ENCODE measurements at places on chromosomes 2 and 18.

- DNase-seq: no peak
Observed at GRCh38 chr2:16332681-16333557, 332.7 kb downstream of the CYRIA start.

- no peak for DNase-seq
Observed at GRCh38 chr2:118312969-118313756, 224.9 kb downstream of the INSIG2 start.

GRCh38 chr2:138267161-138267901 lies 234.2 kb upstream of the SPOPL start:
- DNase-seq: peak; percentile 68

- DNase-seq: no peak
Observed at GRCh38 chr2:85878719-85879370, 9.9 kb downstream of the ST3GAL5 start.

- DNase-seq: no peak
Observed at GRCh38 chr18:76823587-76824011, 1.2 kb downstream of the ZNF236 start.

DNA sequence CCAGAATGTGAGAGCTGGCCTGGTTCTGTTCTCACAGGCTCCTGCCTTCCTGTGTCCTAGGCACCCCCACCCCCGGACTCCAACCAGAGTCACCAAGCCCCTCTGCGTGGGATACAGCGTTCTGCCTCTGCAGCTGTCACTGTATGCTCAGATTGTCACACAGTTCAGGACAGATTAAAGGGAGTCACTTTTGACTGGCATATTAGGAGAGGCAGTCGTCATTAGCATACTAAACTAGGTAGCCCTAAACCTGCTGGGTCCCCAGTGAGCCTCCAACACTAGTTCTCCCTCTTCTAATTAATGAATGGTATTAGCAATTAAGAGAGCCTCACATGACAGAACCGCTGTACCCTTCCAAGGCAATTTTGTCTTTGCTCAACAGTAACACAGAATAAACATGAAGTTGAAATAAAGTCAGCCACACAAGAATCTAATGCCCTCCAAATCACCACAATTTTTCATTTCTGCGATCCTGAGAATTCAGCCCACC lies 340.2 kb downstream of the CMPK2 start:
- DNase-seq: no peak

- no peak for DNase-seq
Observed at GRCh38 chr18:10401521-10401920, 52.9 kb upstream of the APCDD1 start.

GRCh38 chr2:220143336-220143735 lies 515.9 kb downstream of the SLC4A3 start:
- peak; percentile 31 for DNase-seq

GRCh38 chr2:35468245-35468644 lies 887.3 kb upstream of the CRIM1 start:
- no peak for DNase-seq

DNA sequence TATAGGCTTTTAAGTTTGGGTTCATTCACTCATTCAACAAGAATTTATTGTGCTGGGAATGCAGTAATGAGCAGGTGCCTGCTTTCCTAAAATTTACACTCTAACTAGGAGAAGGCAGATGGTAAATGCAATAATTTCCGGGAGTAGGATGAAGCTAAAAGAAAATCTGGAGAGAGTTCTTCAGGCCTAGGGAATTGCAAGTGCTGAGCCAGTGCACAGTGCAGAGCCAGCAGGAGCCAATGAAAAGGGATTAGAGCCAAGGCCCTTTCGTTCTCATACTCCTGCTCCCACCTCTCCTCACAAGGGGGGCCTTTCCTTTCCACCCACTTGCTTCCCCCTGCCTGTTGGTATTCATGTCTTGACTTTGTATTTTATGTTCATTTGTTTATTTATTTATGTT lies 55.1 kb downstream of the CFAP221 start:
- no peak for DNase-seq

DNA sequence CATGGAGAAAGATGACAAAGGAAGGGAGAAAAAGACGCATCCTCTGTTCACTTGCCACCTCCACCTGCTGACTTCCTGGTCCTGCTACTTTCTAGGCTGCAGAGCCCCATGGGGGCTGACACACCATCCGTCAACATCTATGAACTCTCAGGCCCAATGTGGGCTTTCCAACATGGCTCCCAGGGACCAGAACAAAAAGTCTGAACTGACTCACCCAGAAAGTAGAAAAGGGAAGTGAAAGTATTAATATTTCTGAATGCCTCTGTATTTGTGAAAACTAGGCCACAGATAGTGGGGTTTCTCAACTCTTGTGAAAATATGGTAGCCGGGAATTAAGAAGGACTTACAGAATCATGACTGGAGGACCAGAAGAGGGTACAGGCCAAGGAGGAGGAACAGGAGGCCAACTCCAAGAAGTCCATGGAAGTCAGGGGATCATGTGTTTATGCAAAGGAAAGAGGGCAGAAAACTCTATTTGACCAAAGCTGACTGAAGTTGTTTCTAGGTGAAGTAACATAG lies 123.1 kb upstream of the CAB39 start:
- DNase-seq: no peak

DNA sequence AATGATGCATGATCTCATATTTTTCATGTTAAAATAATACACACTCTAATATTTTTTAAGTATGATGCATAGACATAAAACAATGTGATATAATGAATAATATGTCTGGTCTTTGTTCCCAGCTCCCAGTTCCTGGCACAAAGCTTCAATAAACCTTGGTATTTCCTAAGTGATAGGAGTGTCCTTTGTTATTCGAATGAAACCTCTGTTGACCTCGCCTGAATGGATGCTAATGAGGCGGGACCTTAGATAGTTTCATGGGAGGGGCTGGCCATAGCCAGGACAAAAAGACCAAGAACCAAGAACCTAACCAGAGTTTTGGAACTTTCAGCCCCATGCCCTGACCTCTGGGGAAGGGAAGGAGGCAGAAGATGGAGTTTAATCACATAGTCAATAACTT lies 257.7 kb upstream of the COPS8 start:
- DNase-seq: no peak

DNA sequence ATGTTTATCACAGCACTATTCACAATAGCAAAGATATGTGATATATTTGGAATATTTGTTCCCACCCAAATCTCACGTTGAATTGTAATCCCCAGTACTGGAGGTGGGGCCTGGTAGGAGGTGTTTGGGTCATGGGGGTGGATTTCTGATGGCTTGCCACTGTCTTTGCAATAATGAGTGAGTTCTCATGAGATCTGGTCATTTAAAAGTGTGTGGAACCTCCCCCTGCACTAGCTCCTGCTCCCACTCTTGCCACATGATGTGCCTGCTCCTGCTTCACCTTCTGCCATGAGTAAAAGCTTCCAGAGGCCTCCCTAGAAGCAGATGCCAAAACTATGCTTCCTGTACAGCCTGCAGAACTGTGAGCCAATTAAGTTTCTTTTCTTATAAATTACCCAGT lies 72.2 kb upstream of the DYNC1I2 start:
- DNase-seq: no peak

GRCh38 chr18:75083761-75084160 lies 125.2 kb downstream of the PTGR3 start:
- no peak for DNase-seq

DNA sequence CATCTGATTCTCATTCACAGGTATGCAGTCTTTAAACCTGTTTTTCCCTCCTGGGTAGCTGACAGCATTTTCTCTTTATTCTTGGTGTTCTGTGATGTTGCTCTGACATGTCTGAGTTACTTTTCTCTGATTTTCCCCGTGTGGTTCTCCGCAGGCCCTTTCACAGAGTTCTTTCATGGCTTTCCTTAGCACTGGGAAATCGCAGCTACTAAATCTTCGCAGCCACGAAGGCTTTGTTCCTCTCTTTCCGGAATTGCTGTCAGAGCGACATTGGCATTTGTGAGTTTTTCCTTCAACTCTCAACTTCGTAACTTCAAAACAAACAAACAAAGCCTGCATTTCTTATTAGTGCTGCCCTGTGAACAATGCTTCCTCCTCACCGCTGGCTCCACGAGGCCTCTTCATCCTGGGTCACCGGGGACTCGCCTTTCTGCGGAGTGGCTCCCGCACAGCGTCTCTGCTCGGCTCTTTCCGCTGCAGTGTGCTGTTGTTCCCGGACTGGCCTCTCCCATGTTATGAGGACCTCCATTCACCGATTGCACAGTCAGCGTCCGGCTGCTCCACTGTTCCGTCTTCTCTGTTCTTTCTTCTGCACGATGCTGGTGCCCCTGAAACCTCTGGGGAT lies 16.1 kb downstream of the COLEC11 start:
- no peak for DNase-seq

- DNase-seq: no peak
Observed at GRCh38 chr2:219057709-219058540, 2.8 kb downstream of the IHH start.

DNA sequence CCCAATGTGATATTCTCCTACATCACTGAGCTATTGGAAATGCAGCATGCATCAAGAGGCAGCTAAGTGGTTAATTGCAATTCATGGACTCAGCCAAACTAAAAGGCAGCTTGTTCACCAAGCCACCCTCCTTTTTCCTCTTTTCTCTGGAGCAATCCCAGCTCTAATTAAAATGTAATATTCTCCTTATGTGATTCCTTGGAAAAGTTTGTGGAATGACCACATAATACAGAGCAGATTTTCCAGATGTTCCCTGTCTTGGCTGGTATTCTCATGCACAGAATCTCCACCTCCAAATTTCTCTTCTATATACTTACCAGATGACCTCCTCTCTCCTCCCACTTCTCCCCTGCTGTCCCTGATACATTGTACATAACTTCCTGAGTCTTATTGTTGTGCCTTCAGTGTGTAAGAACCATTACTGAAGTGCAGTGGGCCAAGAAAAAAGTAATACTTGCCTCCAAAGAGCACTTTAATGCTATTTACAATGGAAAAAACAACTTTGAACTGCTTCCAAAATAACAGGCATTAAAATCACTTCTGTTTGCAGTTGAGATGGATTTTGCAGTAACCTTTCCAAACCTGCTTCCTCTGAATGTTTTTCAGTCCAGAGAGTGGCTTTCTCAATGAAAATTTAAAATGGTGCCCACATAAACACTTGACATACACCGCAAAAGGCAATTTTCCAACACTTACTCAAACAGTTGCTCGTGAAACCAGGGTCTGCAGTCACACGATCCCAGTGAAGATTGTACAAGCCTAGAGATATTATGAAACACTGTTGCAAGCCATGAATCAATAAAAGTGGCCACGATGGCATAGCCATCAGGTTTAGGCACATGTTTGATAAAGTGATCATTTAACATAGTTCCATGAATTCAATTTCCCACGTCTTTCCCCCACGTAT lies 258.0 kb downstream of the MTX2 start:
- DNase-seq: peak; percentile 88

- DNase-seq: no peak
Observed at GRCh38 chr2:188979187-188980114, 5.3 kb downstream of the COL3A1 start.

- DNase-seq: no peak
Observed at GRCh38 chr2:173323371-173323770, 31.3 kb upstream of the CDCA7 start.

GRCh38 chr18:70221156-70221914 lies 15.8 kb upstream of the RTTN start:
- DNase-seq: no peak

- no peak for DNase-seq
Observed at GRCh38 chr2:134351016-134351415, 97.1 kb downstream of the MGAT5 start.

GRCh38 chr2:149223472-149224095 lies 106.8 kb upstream of the LYPD6 start:
- no peak for DNase-seq

DNA sequence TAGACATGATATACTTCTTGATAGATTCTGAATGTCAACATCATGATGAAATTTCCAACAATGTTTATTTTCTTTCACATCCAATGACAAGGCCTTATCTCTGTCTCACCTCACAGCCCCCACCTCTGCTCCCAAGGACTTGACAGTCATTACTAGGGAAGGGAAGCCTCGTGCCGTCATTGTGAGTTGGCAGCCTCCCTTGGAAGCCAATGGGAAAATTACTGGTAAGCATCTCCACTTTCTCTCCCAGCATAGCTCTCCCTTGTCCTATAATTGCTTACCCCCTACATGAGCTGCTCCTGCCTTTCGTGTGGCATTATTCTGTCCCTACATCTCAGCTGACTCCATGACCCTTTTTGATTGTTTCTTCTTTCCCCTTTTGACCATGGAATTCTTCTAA lies 821.8 kb downstream of the MBD2 start:
- no peak for DNase-seq

GRCh38 chr2:12456293-12457106 lies 260.2 kb upstream of the TRIB2 start:
- peak; percentile 99 for DNase-seq

DNA sequence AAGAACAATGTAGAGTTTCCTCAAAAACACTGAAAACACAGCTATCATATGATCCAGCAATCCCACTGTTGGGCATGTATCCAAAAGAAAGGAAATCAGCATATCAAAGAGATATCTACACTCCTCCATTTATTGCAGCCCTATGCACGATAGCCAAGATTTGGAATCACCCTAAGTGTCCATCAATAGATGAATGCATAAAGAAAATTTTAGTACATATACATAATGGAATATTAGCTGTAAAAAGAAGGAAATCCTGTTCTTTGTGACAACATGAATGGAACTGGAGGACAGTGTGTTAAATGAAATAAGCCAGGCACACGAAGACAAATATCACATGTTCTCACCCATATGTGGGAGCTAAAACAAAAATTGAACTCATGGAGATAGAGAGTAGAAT lies 114.5 kb upstream of the FN1 start:
- DNase-seq: no peak

DNA sequence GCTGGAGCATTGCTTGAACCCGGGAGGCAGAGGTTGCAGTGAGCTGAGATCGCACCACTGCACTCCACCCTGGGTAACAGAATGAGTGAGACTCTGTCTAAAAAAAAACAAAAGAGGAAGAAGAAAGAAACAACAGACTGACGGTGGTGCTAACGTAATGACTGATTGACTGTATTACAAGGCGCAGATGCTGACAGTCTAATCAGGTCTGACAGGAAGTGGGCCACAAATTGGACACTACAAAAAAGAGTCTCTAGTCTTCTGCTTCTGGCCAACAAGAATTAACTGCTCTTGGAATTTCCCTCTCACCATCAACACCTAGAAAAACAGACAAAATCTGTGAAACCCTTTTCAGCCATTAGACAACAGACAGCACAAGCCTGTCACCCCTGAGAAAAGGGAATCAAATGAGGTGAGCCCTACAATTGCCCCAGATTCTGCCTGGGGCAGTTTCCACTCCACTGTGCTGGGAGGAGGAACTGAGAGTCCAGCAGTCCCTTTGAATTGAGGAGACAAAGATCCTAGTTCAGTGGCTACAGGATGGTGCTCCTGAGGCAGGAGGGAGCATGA lies 43.3 kb downstream of the SNED1 start:
- DNase-seq: no peak

DNA sequence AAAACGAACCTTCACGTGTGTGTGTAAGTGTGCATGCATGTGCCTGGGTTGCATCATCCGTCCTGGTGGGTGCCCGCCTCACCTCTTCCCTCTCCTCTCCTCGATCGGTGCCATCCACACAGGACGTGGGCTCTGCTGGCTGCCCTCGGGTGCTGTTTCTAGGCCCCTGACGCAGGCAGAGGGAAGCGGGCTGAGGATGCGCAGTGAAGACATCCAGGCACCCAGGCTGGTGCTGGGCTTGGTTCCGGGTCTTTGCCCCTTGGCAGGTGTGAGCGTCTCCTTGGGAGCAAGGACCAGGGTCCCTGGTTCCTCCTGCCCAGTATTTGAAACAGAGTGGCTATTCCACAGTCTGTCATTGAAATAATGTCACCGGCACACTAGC lies 6.2 kb upstream of the ADCY3 start:
- no peak for DNase-seq

- no peak for DNase-seq
Observed at GRCh38 chr18:5646739-5647138, 102.9 kb upstream of the EPB41L3 start.
